IMR-90 (cell line): ENCODE measurements at places on chromosomes 1 and 21.

- no peak for DNase-seq
Observed at GRCh38 chr1:153443486-153443885, 17.0 kb downstream of the S100A7 start.

GRCh38 chr1:183807549-183808168 is 2.7 kb downstream of the RGL1 start:
- peak; percentile 87 for DNase-seq

DNA sequence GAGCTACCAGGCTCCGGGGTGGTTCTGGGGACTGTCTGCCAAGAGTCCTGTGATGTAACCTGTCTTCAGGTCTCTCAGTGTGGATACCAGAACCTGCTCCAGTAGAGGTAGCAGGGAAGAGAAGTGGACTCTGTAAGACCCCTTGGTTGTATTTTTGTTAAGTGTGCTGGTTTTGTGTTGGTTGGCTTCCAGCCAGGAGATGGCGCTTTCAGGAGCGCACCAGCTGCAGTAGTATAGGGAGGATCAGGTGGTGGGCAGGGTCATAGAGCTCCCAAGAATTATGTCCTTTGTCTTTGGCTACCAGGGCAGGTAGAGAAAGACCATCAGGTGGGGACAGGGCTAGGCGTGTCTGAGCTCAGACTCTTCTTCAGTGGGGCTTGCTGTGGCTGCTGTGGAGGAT is 1147.2 kb upstream of the ADGRL4 start:
- no peak for DNase-seq

DNA sequence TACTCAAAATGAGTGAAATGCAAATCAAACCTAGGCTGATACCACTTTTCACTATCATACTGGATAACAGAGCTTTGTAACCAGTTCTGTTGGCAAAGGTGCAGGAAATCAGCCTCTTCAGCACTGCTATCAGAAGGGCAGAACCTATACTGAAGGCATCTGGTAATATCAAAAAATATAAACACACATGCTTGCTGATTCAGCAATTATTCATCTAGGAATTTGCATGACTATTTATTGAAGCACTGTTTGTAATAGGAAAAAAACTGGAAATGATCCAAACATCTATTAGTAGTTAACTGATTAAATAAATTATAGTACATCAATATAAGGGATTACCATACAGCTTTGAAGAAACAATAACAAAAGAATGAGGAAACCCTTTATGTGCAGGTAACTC is 21.4 kb downstream of the ARHGAP29 start:
- peak; percentile 24 for DNase-seq

DNA sequence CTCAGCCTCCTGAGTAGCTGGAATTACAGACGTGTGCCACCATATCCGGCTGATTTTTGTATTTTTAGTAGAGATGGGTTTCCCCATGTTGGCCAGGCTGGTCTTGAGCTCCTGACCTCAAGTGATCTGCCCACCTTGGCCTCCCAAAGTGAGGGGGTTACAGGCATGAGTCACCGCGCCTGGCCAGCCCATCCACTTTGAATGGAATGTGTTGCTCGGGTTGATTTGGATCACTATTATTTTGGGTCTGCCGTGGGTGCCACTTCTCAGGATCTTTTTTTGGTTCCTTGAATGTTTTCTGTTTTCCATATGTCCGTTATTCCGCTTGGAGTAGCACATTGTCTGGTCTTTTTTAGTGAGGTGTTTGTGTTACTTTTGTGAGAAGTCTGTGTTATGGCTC is 17.0 kb downstream of the PCNT start:
- DNase-seq = no peak

- no peak for DNase-seq
Observed at GRCh38 chr1:69967245-69967766, 238.1 kb downstream of the LRRC40 start.

DNA sequence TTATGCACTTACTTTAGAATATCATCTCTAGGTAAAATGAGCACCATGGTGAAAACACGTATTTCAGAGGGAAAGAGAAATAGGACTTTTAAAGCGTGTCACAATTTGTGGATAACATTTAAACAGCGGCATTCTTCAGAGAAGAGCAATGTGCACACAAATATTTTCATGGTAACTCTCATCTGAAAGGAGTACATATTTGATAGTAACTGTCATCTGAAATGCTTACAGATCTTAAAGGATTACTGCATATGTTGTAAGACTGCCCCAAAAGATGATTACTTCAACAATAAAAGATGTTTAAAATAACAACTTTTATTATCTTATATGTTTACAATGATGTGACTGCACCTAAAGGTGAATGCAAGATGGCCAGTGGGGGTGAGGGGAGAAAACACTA is 408.8 kb downstream of the PLA2G4A start:
- peak; percentile 40 for DNase-seq
